ENCODE measurements at places on chromosomes 5 and 9.

DNA sequence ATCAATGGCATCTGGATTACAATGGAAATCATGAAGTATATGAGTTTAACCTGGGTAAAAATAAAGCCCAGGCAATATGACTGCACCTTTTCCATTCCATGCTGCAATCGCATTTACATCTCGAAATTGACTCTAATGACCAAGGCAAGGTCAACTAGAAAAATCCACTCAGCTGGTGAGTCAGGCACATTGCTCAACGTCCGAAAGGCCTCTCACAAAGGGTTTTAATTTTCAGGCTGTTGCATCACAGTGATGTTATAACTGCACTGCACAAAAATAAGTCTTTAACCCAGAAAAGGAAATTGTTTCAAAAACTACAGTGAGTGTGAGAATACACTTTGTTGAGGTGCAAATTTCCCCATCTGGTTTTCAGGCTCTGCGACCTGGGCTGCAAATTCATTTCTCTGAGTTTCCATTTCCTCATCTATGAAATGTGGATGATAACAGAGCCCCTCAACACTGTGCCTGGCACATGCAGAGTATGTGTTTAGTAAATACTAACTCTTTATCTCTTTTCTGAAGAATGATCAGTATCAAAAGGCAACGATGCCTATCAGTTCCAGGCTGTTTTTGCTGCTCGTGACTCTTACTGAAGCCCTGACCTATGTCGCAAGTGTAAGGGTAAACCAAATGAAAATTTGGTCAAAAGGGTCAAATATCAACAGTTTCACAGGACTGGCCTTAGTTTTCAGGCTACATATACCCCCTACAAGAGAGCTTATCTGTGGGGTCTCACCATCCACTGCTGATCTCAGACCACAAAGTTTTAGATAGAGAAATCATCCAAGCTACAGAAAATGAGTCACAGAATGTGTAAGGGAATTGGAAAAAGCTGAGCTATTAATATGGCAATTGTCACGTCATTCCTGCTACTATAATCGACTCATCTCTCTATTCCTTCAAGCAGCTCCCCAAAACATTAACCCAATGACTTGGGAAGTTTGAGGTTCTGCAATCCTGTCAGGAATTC is 4.1 kb downstream of the NFIL3 start:
- no peak for DNase-seq

GRCh38 chr9:4657426-4658159 is 4.5 kb upstream of the PLPP6 start:
- DNase-seq = no peak

DNA sequence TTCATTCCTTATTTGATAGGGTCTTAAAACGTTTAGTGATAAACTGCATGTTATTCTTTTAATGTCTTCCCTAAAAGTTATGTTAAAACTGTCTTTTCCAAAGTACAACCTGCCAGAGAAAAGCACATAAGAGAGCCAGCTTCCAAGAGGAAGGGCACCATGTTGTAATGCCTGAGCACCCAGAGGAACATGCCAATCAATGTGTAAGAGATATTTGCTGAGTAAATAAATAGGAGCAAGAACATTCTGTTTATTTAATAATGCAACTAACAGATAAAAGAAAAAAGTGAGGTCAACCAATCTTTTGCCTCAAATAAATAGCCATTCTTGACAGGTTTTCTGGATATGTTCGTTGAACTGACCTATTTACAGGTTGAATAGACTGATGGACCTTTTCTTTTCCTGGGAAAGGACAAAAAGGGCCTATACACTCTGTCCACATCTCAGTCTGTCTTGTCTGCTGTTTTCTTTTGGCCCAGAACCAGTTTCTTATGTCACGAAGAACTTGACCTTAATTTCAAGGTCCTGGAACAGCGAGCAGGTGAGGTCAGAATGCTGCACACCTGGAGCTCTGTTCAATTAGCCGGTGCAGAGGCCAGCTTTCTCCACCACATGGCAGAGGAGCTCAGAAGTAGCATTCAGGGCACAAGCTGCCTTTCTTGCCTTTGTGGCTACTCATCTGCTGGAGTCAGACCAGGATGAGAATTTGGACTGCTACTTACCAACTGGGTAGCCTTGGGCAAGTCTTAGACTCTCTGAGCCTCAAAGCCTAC is 77.7 kb downstream of the PLCXD3 start:
- no peak for DNase-seq

GRCh38 chr9:17217272-17217671 is 82.4 kb downstream of the CNTLN start:
- no peak for DNase-seq

DNA sequence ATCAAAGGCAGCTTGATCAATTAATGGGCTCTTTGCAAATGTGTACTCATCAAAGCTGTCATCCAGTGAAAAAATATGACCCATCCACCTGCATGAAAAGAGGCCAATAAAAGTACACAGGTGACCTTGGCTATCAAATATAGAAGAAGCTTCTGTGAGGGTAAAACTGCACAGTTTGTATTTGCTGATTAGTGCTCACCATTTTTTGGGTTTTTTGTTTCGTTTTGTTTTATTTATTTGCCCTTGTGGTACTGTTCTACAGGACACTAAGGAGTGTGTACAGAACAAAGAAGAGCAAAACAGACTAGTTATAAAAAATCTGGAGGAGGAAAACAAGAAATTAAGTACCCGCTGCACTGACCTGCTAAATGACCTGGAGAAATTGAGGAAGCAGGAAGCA is 101.3 kb downstream of the CNTLN start:
- no peak for DNase-seq

- no peak for DNase-seq
These were observed 100.7 kb downstream of the PHF2 start for GRCh38 chr9:93677048-93677571.

DNA sequence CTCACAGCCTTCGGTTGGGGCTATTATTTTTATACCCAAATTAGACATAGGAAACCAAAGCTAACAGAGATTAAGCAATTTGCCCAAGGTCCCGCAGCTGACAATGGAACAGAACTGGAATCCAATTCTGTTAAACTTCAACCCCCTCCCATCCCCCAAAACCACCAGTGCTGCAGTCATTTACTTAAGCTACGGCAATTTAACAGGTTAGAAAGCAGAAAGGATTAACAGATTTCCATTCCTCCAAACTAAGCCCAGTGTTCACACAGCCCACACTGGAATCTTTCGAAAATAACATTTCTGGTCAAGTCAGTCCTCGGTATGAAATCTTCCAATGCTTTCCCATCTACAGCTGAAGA is 1023.1 kb upstream of the DMAC1 start:
- no peak for DNase-seq

DNA sequence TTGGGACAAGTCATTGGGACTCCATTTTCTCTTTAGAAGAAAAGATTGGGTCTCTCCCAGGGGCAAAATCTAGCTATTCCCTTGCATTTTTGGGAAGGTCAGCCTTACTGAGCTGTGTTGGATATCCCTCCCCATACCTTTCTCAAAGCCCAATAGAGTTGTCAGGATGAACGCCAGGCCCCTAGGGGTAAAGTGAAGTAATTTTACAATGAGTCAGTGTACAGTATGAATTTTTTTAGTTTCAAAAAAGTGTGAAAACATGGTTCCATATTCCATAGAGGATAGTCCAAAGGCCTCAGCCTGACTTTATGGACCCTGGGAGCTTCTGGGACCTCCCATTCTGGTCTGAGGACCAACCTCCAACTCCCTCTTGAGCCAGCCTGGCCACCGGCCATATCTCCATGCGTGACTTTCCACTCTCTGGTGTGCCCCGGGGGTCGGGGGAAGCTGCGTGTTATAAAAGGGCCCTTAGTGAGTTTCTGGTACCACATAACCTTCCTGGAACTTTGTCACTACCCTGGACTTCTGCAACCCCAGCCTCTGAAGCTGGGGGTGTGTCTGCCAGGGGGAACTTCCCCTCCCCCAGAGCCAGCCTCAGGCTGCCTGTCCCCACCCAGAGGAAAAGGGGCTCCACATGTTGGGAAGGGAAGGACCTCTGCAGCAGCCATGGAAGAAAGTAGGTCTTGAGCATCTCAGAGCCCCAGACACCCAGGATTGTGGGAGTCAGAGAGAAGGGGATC is 52.4 kb upstream of the SYNPO start:
- DNase-seq = no peak

DNA sequence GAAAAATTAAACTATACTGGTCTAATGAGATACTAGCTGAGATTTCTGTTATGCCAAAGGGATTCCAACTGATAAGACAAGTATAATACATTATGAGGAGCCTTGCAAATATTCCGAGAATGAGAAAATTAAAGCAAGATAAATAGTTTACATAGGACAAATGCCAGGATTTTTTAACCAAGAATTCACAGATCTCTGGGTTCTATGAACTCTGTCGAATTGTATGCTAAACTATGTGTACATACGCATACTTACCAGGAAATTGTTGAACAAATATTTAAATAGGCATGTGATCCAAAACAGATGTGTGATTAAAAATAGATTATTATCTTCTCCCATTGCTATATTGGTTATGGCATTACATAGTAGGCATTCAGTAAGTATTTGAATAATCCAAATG is 616.6 kb downstream of the GABRG2 start:
- no peak for DNase-seq

GRCh38 chr5:172638209-172638768 is 2.8 kb upstream of the NEURL1B start:
- no peak for DNase-seq

- no peak for DNase-seq
These were observed 14.5 kb downstream of the PHF19 start for GRCh38 chr9:120862452-120862851.

- DNase-seq = no peak
These were observed 44.3 kb upstream of the VPS13A start for GRCh38 chr9:77133011-77133410.

DNA sequence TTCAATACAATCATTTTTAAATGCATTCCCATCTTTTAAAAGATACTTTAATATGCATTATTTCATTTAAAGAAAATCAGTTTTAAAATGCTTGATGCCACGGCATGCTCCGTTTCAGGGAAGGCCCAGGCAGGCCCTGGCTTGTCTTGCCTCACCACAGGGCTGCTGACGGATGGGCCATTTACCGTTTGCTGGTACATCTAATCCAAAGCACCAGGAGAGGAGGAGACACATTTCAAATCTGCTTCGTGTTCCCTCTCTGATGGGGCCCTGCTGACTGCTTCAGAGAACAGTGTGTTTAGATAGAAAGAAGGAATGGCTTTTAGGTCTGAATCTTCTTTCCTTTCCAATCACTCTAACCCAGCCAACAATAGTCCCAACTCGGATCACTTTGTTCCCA is 185.2 kb downstream of the DCP2 start:
- DNase-seq = peak; percentile 15

DNA sequence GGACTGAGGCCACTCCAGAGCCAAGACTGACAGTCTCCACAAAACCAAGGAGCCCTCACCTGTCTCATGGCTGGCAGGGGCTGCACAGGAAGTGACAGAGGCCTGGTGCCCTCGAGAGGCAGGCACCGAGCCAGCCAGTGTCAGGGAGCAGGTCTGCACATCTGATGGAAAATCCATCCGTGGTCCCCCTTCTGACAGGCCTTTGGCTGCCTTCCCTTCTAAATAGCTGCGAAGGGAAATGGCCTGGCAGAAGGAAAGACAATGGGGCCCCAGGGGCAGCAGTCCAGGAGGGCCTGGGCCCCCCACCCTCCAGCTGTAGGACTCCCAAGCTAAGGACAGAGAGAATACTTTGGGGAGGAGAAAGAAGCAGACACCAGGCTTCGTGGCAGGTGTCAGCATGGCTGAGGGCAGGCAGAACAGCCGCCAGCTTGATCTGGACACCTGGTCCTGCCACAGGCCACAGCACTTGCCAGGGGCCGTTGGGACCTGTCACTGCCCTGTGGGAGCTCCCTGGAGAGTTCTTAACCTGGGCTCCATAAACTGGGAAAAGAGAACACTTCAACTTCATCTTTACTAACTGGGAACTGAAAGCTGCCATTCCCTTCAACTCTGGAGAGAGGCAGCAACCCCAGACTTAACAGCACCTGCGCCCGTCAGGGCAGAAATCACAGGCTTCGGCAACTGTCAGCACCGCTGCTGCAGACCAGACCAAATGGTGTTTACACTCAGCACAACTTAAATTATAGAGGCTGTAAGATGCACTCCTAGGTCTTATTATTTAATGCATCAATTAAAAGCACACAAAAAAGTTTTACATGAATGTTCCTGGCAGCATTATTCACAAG is 22.0 kb downstream of the ADAMTS2 start:
- DNase-seq = no peak

- DNase-seq = no peak
These were observed 43.8 kb downstream of the ANKRD33B start for GRCh38 chr5:10607666-10608073.

GRCh38 chr9:5872511-5872910 is 18.2 kb upstream of the MLANA start:
- no peak for DNase-seq

DNA sequence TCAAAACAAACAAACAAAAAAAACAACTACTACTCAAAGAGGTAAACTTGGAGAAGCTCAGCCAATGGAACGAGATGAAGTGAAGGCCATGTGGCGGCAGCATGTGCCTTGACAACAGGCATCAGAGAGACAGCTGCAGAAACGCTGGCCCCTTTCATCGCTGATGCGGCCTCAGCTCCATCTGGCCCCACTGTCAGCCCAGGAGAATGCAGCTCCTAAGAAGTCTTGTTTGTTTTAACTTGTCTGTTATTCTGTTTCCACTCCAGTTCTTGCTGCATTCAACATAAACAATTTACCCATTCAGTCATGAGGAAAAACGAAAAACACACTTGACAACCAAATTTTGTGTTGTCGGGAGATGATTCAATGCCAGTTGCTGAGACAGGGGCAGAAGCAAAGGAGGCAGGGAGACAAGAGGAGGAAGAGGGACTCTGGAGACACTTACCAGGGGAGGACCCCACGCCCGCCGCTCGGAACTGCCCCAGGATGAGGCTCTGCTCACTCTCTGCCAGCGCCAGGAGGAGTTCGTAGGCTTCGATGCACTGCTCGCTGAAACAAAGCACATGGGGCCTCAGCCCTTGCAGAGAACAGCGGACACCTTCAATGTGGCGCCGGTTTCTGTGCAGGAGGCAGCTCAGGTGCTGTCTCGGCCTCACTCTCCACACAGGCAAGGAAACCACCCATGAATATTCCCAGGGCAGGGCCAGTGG is 91.2 kb downstream of the DCP2 start:
- no peak for DNase-seq

- no peak for DNase-seq
These were observed 66.6 kb downstream of the SH3TC2 start for GRCh38 chr5:148996270-148996669.

- DNase-seq = no peak
These were observed 214.1 kb upstream of the ANKRD55 start for GRCh38 chr5:56447232-56447631.

GRCh38 chr9:132243156-132244074 is 81.6 kb downstream of the NTNG2 start:
- DNase-seq = no peak

- DNase-seq = no peak
These were observed 92.3 kb downstream of the FANCC start for GRCh38 chr9:95225076-95225725.

- no peak for DNase-seq
These were observed 1.2 kb upstream of the AGPAT2 start for GRCh38 chr9:136688274-136689107.

GRCh38 chr5:5347442-5347841 is 75.0 kb upstream of the ICE1 start:
- DNase-seq = no peak

Measured in SHP77 (cell line).